ENCODE measurements at places on chromosomes 13 and 19. TPM values are rescaled to one million over a fixed set of nuclear protein-coding genes. Genes with fewer than 3 reads are reported as not detected.

DNA sequence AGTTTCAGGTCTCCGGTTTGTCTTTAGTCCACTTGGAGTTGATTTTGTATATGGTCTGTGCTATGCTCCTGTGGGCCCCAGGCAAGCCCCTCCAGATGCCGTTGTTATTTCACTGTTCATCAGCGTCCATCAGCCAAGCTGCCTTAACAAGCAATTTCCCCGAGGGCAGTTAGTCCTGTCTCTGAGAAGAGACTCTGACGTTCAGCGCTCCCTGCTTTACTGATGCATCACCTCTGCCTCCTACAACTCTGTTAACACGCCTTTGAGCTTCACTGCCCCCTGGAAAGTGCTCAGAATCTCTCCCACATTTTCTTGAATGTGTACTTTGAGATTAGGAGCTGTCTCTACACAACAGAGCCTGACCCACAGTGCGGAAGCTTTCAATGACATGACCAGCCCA lies 41.8 kb upstream of the UBAC2 start:
- DNase-seq, result no peak

The CALR3 gene
- polyA plus RNA-seq, result not detected

The POU2F2 gene
- 1.2 TPM for polyA plus RNA-seq

GRCh38 chr19:5132206-5132560 lies 163.3 kb downstream of the KDM4B start:
- DNase-seq, result no peak

All from ovary (tissue), 10 donors.